Stimulated activated CD8-positive, alpha-beta memory T cell treated with anti-CD3 and anti-CD28 coated beads, Interleukin-2, amount 100 ng/mL, for 1 hour (primary cell): ENCODE measurements at places on chromosomes 5 and 9.

DNA sequence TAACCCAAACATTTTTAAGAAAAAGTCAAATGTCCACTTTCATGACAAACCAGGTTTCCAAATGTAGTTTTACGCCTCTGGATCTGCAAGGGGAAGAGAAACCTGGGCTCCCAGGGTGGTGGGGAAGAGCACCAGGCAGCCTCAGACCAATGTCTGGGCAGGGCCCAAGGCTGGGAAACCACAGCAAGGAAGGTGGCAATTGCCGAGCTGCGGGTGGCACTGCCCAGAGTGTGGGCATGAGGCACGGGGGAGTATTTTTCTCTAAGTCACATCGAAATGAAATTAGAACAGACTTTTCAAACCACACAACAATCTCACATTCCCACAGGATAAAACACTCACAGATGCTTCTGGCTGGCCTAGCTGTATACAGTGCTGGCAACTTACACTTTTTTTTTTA lies 32.6 kb upstream of the RASGEF1C start:
- no peak for DNase-seq

GRCh38 chr9:89801341-89801740 lies 196.5 kb downstream of the GADD45G start:
- DNase-seq = no peak

DNA sequence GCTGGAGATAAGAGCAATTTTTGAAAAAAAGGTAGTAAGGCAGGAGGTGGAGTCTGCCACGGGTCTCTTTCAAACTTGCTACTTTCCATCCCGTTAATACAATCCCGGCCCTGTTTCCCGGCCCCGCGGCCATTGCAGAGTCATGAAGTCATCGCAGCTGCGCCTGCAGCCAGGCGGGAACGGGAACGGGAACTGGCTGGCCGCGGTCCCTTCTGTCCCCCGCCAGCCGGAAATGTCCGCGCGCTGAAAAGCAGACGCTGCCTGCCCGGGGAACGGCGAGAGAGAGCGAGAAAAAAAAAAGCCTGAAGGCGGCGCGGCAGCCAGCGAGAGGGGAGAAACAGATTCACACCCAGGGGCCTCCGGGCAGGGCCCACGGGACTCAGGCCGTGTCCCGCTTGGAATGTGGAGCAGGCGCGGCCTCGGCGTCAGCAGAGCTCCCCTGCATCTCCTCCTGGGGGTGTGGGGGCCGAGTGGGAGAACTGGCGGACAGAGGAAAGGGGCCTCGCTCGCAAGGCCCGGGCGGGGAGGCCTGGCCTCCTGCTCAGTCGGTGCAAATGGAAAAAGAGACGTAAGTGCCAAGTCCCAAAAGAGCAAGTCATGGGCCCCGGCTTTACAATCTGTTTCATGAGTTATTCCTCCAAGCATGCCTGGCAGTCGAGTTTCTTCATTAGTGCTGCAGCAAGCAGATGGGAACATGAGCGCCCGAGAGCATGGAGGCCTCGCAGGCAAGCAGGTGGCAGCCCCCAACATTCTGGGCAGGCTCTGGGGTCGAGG lies 201.2 kb upstream of the GAS1 start:
- DNase-seq = no peak

DNA sequence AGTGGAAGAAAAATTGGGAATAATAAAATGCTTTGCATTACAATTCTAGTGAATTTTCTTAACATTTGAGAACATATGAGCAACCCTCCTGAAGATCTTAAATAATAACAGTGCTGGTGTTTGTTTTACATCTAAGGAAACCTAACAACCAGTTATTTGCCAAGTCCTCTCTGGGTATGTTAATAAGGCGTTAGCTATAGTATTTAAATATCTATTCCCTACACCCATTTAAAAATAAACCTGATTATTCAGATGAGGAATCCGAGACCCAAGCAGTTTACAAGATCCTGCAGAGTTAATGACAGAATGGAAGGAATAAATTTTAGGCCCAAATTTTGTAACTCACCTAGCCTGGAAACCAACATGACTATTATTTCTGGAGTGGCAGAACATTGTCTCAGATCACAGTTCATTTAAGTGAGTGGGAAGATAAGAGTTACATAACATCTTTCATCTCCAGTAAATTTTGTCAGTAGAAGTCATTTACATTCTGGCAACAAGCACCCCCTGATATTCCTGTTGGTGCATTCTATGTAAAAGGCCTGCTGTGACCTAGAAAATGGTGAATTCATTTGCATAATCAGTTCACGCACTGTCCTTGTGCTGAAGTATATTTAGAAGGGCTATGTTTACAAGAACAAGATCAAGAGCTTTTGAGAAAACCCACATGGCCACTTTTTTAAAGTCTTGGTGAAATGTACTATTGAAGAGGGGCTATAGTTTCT lies 148.2 kb downstream of the COX7C start:
- DNase-seq = no peak

DNA sequence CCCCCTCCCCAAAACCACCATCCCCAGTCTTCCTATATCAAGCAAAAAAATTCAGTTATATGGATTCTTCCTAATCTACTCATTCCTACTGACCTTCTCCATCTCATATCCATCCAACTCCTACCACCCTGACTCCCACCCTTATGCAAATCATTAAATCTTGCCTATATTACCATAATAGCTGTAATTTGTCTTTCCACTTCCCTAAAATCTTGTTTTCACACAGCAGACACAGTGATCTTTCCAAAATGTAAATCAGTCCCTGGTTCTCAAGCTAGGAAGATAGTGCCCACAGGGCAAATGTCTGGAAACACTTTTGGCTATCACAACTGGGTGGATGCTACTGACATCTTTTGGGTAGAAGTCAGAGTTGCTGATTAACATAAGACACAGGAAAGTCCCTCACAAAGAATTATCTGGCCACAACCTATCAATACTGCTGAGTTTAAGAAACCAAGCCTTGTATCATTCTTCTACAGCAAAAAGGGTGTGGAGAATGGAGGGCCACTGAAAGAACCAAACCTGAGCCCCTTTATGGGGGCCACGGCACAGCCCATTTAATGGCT lies 1.4 kb downstream of the SRA1 start:
- DNase-seq = no peak

DNA sequence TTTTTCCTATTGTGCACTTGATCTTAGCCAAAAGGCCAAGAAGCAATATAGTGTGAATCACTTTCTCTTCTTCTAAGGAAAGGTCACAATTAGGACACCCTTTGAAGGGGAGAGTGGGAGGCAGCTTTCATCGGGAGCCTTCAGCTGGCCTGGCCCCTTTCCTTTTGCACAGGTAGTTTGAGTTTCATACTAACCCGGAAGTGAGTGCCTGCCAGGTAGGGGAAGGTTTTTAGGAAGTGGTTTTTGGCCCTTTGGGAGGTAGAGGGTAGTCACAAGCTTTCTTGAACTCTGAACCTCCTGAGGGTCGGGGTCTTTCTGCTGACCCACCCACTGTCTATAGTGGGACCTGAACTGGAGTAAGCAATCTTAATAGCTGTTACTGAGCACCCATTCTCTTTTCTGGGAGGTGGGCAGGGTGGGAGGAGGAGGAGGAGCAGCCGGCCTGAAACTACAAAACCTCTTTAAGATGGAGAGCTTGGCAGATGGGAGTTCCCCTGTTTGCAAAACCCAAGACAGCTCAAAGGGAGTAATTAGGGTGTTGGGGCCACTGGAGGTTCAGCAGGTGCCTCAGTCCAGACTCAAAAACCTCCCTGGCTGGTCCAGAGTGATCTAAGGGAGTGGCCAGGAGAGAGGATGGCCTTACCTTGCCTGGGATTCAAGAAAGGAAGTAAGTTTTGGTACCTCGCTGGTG lies 6.0 kb downstream of the LARP1 start:
- DNase-seq = no peak

DNA sequence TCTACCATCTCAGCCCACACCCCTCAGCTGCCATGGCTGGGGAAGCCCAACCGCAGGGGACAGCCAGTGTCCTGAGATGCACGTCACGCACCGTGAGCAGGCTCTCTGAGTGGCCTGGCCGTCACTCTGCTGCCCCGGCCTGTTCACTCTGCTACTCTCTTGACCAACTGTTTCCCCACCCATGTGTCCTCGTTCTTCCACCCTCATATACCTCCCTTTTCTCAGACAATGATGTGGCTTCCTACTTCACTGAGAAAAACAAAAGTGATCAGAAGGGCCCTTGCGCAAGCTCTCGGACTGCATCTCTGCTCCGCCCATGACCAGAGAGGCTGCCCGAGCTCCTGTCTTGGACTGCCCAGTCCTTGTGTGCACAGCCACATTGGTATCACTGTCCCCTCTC lies 47.6 kb downstream of the OTULIN start:
- no peak for DNase-seq

DNA sequence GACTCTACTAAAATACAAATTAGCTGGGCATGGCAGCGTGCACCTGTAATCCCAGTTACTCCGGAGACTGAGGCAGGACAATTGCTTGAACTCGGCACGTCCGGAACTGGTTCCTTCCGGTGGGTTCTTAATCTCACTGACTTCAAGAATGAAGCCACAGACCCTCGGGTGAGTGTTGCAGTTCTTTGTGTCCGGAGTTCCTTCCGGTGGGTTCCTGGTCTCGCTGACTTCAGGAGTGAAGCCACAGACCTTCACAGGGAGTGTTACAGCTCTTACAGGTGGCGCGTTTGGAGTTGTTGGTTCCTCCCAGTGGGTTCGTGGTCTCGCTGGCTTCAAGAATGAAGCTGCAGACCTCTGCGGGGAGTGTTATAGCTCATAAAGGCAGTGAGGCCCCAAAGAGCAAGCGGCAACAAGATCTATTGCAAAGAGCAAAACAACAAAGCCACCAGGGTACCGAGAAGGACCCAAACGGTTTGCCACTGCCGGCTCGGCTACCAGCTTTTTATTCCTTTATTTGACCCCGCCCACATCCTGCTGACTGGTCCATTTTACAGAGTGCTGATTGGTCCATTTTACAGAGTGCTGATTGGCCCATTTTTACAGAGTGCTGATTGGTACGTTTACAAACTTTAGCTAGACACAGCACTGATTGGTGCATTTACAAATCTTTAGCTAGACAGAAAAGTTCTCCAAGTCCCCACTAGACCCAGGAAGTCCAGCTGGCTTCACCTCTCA lies 28.6 kb upstream of the SLC6A19 start:
- no peak for DNase-seq

DNA sequence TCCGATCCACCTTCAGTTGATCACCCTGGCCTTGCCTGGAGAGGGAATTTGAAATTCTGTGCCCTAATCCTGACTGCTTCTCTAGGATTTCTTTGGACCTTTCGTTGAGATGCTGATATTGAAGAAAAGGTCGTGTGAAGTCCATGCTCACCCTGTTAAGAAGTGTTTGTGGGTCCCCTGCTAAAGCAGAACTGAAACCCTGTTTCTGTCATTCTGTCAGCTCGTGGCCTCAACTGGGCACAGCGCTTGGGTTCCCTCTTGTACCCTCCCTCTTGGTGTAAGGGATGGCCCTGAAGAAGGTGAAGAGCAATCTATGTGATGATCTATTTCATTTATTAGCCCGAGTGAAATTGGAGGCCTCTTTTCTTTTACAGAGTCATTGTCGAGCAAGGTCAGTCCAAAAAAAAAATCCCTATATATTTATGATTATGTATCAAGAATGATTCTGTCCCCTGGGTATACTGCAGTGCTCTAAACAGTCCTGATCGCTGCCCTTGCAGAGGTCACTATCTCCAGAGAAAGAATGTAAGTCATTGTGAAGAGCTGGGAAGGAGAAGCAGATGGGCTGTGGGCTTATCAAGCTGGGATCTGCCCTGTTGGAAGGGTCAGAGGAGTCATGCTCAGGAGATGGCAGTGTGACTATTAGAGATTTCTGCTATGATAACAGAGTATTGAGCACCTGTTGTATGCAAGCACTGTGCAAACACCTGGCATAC lies 56.1 kb downstream of the WWC1 start:
- DNase-seq = no peak

DNA sequence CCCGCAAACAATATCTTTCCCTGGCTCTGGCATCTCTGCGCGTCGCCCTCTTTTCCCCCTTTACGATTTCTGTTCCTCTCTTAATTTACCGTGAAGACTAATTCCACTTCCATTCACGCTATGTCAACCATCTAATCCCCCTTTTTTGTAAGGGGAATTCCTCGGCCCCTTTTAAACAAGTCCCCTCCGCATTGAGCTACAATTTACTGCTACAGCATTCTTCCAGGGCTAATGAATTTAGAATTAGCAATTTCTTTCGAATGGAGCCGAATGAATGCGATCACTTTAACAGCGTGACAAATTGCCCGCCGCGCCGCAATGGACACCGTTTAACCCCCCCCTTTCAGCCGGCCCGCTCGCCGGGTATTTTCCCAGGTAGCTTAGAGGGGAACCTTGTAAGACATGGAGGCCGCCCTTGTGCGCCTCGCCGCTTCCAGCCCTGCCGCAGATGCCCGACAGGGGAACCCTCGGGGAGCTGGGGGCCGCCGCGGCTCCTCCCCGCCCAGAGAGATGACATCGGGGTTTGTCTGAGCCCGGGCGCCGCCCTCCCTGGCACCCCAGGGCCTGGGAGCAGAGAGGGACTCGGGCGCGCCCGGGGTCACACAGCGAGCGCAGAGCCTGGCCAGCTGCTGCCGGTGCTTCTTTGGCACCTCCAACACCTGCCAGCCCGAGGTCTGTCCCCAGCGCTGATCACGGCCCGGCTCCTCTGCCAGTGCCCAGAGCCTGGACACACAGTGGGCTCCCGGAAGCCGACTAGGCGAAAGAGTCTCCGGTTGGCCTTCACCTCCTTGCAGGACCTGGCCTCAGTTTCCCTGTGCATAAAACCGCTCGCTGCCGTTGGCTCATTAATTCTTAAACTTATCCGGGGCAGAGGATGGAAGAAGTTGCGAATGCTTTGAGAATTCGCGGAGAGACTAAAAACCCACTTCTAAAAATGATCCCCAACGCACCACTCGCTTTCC lies 1.3 kb downstream of the PRDM12 start:
- no peak for DNase-seq

DNA sequence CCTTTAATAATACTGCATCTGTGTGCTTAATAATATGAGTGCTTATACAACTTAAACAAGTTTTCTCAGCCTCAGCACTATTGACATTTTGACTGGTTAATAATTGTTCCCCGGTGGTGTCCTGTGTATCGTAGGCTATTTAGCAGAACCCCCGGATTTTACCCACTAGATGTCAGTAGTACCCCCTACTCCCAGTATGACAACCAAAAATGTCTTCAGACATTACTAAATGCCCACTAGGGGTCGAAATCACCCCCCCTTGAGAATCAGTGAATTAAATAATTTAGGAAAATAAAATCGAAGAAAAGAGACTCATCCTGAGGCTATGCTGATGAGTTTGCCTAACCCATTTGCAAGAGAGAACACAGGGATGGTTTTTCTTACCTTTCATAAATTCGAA lies 166.3 kb downstream of the ATP10B start:
- DNase-seq = no peak

- DNase-seq = no peak
Observed at GRCh38 chr5:136957428-136957827, 541.7 kb downstream of the SPOCK1 start.

GRCh38 chr9:74729136-74729695 lies 158.5 kb downstream of the TRPM6 start:
- no peak for DNase-seq

DNA sequence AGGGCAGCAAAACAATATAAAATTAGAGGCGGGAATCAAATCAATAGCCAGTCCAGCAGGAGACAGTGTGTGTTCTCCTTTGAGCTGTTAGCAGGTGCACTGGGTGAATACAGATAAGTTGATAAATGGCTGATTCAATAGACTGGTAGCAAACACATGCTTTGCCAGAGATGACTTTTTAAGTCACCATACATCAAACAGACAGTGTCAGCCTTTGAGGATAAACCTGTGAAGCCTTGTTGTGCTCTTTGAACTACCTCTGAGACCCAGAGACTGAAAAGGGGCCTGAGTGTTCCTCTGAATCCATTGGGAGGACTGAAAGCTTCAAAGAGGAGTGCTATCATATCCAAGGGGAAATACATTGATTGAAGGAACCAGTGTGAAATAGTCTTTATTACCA lies 301.9 kb downstream of the RASEF start:
- no peak for DNase-seq
